Stimulated activated effector memory CD8-positive, alpha-beta T cell treated with anti-CD3 and anti-CD28 coated beads, Interleukin-12 subunit alpha, Interleukin-12 subunit beta, amount 100 ng/mL, for 72 hours (primary cell): ENCODE measurements at places on chromosomes 11 and 22.

- DNase-seq: no peak
Observed at GRCh38 chr22:29330753-29331152, 15.3 kb upstream of the RASL10A start.

GRCh38 chr11:69411257-69411924 lies 70.1 kb upstream of the LINC01488 start:
- DNase-seq: no peak

DNA sequence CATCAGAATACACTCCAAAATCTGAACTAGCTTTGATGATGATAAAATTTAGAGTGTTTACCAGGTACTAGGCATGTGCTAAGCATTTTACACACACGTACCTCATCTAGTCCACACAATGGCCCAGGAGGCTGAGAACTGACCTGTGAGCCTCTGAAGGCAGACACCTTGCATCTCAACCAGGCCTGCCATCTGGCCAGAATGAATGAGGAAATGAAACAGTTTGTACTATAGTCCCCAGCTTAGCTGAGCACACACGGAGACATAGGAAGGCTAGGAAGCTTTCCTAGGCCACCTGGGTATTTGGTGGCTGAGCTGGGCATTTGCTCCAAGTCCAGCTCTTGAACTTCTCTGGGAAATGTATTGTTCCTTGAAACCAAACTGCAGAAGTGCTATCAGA lies 6.9 kb upstream of the SHANK3 start:
- DNase-seq: no peak

GRCh38 chr11:13052130-13052571 lies 43.0 kb downstream of the RASSF10 start:
- DNase-seq: no peak

DNA sequence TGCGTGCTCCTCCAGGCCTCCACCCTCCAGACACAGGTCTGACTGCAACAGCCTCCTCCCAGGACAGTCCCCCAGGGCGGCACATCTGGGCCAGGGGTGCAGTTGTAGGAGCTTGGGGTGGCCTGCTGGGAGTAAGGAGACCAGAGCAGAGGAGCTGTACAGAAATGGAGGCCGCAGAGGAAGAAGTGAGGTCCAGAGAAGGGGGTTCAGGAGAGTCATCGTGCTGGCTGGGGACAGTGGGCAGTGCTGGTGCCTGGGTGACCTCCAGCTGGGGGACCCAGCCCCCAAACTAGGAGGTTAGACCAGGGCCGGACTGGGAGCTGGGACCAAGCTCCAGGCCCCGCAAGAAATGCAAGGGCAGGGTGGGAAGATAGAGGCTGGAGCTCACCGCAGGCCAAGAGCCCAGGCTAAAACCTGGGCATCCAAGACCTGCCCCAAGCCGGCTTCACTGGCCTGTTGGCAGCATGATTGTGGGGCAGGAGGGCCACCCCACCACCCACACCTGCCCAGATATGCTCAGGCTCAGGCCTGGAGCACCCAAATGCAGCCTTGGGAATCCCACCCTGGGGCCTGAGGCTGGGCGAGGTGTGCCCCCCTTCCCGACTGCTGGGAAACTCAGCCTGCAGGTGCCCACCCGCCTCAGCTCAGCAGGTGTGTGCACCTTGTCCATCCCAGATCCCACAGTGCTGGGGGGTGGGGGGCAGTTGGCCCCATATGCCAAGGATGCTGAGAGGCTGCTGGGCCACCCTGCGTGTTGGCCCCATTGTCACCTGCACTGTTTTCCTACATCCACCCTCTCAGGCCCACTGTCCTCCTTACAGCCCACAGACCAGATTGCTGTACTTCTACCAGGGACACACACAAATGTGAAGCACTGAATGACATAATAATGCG lies 96.9 kb downstream of the MORC2 start:
- no peak for DNase-seq

DNA sequence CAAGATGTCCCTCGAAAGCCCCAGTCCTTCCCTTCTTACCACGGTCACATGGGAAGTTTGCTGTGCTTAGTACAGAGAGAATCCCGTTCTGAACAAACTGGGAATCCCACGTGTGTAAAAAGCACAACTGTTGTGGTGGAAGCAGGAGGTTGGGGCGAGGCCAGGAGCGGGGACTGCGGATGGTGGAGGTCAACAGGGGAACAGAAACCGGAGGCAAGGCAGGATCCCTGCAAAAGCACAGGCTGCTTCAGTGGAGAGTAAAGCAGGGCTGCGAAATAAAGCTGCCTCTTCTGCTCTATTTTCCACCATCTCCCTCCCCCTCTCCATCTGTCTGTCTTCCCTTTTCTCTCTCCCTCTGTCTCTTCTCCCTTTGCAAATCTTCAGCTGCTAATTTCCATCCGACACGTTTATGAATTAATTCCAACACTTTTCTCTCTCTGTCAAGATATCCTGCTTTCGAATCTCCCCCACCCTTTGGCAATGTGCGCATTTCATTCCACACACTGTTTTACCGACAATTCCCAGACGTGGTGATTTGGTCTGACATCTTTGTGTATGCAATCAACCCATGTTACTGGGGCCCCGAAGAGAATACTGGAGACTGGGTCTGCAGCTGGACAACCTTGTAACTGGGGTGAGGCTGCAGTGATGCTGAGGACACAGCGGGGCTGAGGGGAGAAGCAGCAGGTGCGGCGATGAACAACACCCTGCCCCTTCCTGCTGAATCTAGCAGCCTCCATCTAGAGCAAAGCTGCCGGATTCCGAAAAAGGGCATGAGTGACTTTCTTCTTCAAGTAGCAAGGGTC lies 571.8 kb downstream of the OPCML start:
- DNase-seq: no peak

DNA sequence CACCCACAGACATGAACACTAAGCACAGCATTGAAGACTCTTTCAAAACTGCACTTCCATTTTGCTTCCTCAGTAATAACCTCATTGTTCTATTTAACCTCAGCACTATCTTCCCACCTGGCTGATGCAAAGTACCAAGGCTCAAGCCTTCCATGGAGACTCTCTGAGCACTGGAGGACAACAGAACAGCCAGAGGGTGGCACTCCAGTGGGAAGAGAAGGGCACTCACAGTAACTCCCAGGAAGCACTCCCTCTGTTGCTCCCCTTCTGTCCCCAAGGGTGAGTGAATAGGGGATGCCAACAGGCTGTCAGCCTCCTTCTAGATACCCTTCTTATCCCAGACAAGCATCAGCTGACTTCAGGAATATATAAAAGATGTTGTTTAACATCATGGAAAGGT lies 3.5 kb downstream of the ME3 start:
- no peak for DNase-seq

GRCh38 chr11:45113807-45114206 lies 32.6 kb upstream of the PRDM11 start:
- DNase-seq: no peak

DNA sequence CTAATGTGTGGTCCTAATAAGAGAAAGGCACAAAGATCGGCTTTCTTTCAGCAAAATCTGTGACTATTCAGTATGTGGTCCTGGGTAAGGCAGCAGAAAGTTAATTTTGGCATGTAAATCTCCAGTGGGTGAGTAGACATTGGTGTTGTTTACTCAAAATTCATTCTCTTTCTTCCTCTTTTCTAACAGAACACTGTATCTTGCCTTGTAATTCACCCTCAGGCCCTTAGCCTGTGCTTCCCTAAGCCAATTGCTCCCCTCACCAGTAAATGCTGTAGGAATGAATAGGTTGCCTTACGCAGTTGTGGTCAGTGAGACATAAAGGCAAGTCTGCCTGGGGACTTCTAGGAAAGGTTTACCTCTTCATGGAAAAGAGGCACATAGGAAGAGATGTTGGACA lies 49.9 kb upstream of the PDE3B start:
- no peak for DNase-seq

DNA sequence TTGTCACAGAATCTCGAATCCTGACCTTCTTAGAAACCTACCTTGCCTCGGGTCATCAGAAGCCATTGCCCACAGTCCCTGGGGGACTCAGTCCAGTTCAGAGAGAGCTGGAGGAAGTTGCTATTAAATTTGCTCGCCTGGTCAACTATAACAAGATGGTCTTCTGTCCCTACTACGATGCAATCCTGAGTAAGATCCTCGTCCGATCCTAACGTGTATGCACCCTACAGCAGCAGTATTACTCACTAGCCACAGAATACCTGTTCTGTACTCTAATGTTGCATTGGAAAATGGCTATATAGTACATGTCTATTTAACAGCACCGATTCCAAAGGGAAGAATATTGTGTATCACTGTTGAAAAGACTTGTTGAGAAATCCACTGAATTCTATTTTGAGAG lies 33.1 kb downstream of the TCP11L1 start:
- no peak for DNase-seq

DNA sequence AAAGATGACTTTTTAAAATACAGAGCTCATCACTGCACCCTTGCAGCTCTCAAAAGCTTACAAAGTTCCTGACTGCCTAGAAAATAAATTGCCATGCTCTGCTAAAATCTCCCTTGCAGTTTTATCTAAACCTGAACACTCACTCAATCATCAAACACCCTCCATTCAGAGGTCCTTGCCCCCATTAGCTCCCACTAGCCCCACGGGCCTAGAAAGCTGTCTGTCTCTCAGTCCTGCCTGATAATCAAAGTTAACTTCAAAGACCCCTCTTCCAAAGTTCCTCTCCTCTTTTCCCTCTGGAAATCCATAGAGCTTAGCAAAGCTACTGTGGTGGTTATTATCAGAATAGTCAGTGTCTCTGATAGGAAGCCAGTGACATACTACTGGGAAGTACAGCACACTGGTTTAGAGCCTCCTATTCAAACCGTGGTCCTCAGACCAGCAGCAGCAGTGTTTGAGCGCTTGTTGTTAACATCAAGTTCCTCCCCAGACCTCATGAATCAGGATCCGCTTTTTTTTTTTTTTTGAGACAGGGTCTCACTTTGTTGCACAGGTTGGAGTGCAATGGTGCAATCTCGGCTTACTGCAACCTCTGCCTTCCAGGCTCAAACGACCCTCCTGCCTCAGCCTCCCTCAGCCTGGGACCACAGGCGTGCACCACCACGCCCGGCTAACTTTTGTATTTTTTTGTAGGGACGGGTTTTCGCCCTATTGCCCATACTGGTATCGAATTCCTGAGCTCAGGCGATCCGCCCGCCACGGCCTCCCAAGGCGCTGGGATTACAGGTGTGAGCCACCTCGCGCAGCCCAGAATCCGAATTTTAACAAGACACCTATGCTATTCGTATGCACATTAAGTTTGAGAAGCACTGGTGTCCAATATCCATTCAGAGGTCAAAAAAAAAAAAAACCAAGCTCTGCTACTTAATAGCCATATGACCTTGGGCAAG lies 1.2 kb downstream of the NDUFC2 start:
- no peak for DNase-seq

DNA sequence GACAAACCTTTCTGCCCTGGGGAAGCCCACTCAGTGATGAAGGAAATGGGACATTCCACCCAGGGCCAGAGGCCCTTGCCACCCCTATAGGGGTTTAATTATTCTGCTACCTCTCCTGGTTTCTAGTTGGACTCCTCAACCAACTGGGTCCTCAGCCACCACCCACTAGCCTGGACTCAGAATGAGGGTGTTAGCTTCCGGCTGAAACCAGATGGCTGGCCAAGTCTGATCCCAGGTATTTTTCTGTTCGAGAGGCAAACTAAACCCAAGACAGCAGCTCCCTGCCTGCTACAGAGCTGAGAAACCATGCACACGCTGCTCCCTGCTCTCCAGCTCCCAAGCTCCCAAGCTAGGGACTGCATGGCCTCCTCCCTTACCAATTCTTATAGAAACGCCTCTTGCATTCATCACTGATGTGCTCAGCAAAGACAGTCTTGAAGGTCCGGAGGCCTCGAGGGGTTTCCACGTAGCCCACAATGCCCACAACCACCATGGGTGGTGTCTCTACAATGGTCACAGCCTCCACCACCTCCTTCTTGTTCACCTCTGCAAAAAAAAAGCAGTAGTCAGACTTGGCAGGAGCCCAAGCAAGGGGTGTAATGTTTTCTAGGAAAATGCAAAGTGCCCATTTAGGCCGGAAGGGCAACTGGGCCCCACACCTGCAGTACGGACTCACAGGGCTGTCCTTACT lies 2.2 kb downstream of the RPL3 start:
- no peak for DNase-seq

GRCh38 chr11:131664816-131665215 lies 294.4 kb downstream of the NTM start:
- no peak for DNase-seq

DNA sequence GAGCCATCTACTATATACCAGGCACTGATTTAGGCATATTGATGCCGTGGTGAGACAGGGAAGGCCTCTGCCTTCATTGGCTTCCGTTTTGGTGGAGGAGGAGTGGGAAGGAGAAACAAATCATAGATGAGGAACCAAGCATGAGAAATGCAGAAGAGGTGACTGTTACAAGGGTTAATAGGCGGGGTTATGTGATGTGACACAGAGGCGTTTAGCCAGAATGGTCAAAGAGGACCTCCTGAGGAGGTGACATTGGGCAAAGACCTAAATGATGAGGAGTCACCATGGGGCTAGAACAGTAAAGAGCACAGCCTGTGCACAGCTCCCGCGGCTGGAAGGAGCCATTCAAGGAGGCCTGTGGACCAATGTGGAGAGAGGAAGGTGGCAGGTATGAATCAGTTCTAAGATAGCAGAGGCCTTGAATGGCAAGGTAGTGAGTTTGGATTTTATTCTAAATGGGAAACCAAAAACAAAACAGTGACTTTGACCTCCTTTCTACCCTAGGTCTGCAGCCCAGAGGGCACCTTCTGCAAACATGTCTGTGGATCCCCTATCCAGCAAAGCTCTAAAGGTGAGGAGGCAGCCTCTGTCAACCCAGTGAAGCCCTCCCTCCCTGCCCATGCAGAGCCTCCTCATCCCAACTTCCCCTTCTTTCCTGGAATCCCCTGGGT lies 11.7 kb downstream of the MAFF start:
- no peak for DNase-seq

GRCh38 chr11:44104481-44105294 lies 9.2 kb downstream of the EXT2 start:
- peak; percentile 37 for DNase-seq

GRCh38 chr11:134453441-134453840 lies 41.4 kb upstream of the B3GAT1 start:
- no peak for DNase-seq

- no peak for DNase-seq
Observed at GRCh38 chr11:71206186-71206585, 46.2 kb downstream of the SHANK2 start.

GRCh38 chr11:73538381-73538872 lies 59.5 kb downstream of the FAM168A start:
- DNase-seq: no peak

DNA sequence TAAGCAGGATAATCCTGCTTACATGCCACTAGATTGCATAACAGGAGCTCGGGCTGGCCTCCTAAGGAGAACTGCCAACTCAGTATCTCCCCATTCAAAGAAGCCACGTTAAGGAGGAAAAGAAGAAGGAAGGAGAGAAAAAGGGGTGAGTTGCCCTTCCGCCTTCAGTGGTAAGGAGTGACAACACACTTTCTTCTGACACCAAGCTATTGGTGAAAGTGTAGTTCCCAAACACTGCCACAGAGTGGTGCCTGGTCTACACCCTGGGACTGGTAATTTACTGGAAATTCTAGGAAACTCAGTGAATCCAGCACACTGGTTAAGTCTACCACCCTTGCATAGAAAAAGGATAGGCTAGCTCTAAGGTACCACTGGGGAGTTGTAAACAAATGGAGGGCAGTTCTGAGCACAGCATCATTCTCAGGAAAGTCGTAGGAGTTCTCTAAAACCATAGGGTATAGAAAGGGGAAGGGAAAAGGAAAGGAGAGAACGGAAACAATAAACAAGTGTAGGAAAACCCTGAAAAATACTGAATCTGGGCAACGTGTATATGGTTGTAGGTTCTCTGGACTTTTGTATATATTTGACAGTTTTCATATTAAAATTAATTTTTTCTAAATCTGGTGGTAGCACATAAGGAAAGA lies 58.2 kb downstream of the RRAS2 start:
- peak; percentile 21 for DNase-seq

- DNase-seq: no peak
Observed at GRCh38 chr11:17479284-17480214, 2.9 kb upstream of the ABCC8 start.

- no peak for DNase-seq
Observed at GRCh38 chr11:33701302-33702230, 940 bp upstream of the C11orf91 start.
